ENCODE measurements at places on chromosomes 5 and 9. TPM values are rescaled to one million over a fixed set of nuclear protein-coding genes. Genes with fewer than 3 reads are reported as not detected.

Gene ARPC5L
- total RNA-seq: 50.6 TPM

Gene PGM5
- total RNA-seq: not detected

Gene WWC1
- total RNA-seq: 41.1 TPM

Gene TMC1
- total RNA-seq: 0.95 TPM

Gene SLC28A3
- not detected for total RNA-seq

DNA sequence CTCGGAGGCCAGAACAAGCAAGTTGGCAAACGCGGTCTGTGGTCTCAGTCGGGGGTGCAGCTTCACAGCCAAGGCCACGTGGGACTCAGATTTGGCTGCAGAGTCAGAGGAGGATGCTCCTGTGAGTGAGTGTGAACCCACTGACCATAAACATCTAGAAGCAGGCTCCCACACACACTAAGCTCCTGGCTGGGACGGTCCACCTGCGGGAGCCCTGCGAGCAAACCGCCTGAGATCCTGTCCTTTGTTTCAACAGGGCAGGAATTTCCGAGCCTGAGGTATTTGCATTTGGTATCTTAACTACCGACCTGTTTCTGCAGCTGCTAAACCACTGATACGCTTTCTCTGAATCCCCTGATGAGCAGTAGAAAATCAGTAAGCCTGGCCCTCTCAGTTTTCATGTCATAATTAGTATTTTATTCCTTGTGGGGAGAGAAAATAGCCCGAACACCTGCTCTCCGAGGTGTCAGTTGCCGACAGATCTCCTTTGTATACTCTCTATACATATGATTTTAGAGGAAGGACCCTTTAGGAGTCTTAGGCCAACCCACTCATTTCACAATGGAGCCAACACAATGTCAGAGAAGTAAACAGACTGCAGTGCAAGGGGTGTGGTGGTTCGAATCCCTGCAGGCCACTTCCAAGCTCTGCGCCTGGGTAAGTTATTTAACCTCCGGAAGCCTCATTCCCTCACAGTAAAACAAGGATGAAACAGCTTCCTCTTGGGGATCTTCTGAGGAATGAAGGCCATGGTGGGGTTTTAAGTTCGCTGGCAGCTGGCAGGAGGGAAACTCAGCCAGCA is 40.9 kb upstream of the PWWP2A start:
- peak overlapping the region; percentile 7 for H3K4me3 ChIP-seq
- peaks cover 13% of the 10 kb centered on the region for H3K4me1 ChIP-seq
- peak overlapping the region; percentile 91 for H3K27ac ChIP-seq
- no peaks in the 10 kb centered on the region for H3K36me3 ChIP-seq
- peak; percentile 70 for DNase-seq
- H3K27me3 ChIP-seq: no peaks in the 10 kb centered on the region

GRCh38 chr9:86902991-86903733 is 44.1 kb downstream of the GAS1 start:
- no peaks in the 10 kb centered on the region for H3K36me3 ChIP-seq
- DNase-seq: no peak
- H3K27me3 ChIP-seq: no peaks in the 10 kb centered on the region

DNA sequence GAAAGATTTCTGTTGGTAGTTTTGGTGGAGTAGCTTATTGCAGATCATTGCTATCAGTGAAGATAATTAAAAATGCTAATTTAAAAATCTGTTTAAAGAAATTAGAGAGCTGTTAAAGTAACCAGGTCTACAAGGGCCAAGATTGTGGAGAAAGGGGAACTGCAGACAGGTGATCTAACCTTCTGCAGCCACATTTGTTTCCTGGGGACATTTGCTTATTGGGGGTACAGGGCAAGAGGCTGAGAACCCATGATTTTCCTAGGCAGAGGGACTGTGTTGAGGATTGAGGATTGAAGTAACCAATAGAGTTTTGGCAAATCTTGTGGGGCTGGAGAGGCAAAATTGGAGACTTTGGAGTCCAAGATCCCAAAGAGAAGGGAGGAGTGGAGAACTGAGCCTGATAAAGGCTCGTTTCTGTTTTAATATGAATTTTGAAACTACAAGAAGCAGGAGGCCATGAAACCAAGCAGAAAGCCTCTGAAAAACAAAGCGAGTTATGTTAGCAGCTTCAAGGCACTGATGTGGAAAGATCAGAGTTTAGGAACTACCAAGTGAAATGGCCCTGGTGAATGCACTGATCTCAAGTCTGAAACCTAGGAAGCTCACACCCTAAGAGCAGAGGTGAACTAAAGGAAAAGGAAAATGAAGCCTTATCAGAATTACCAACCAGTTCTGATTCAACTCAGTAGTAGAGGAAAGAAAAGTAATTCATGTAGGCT is 219.8 kb upstream of the C9orf72 start:
- no peak for DNase-seq
- H3K27me3 ChIP-seq: no peaks in the 10 kb centered on the region
- H3K4me3 ChIP-seq: no peak overlapping the region
- H3K36me3 ChIP-seq: no peaks in the 10 kb centered on the region
- no peak overlapping the region for H3K27ac ChIP-seq
- no peaks in the 10 kb centered on the region for H3K4me1 ChIP-seq

Data from H1 (cell line).